ENCODE measurements at places on chromosomes 11 and 22.

DNA sequence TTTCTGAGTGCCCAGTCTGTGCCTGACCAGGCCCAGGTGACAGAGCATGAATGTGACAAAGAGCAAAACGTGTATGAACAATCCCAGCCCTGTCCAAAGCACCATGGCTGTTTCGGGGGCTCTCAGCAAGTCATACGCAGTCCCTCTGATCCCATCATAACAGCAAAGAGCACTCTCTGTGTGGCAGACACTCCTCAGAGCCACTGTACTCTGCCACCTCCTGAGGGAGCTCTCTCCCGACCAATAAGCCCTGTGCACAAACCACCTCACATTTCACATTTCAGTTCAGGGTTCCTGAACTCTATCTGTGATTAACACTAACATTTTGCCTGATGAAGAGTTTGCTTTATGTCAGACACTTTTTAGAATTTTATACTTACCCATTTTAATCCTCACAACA is 6.6 kb downstream of the DGCR2 start:
- no peak for DNase-seq

DNA sequence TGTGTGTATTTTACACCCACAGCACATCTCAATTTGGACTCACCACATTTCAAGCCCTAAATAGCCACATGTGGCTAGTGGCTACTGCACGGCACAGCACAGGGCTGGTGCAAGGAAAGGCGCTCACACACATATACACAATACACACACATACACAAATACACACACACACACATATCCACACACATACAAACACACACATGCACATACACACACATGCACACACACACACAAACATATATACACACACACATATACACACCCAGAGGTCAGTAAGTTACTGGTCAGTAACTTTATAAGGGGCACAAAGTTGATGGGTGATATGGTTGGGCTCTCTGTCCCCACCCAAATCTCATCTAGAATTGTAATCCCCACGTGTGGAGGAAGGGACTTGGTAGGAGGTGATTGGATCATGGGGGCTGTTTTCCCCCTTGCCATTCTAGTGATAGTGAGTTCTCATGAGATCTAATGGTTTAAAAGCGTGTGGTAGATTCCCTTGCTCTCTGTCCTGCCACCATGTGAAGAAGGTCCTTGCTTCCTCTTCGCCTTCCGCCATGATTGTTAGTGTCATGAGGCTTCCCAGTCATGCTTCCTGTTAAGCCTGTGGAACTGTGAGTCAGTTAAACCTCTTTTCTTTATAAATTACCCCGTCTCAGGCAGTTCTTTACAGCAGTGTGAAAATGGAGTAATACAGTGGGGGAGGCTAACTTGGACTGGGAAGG is 37.6 kb upstream of the DKK3 start:
- no peak for DNase-seq

DNA sequence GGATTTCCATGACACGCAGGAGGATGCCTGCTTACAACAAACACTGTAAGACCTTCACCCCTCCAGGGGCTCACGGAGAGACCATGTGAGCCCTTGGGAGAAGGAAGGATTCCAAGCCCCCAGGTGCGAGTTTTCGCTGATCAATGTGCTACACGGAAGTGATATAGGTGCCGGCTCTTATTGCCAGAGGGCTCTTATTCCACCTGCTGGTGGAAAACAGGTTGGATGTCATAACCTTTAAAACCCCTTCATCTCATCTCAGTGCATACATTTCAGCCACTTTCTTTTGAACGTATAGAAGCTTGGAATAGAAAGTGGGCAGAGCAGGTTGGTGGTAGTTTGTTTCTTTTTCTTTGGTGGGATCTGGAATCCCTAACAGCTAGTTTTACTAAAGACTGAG is 25.8 kb downstream of the LAYN start:
- DNase-seq: no peak

- DNase-seq: no peak
Observed at GRCh38 chr22:49599691-49600455, 227.8 kb downstream of the BRD1 start.
